ENCODE measurements at places on chromosomes 7 and 10. TPM values are rescaled to one million over a fixed set of nuclear protein-coding genes. Genes with fewer than 3 reads are reported as not detected.

Gene SNCG
- total RNA-seq = 2.2 TPM

Gene DYDC2
- total RNA-seq = 0.47 TPM

Gene C10orf67
- not detected for total RNA-seq

Gene UCMA
- not detected for total RNA-seq

Gene MRLN
- total RNA-seq = not detected
